ENCODE measurements at places on chromosomes 2 and 18.

DNA sequence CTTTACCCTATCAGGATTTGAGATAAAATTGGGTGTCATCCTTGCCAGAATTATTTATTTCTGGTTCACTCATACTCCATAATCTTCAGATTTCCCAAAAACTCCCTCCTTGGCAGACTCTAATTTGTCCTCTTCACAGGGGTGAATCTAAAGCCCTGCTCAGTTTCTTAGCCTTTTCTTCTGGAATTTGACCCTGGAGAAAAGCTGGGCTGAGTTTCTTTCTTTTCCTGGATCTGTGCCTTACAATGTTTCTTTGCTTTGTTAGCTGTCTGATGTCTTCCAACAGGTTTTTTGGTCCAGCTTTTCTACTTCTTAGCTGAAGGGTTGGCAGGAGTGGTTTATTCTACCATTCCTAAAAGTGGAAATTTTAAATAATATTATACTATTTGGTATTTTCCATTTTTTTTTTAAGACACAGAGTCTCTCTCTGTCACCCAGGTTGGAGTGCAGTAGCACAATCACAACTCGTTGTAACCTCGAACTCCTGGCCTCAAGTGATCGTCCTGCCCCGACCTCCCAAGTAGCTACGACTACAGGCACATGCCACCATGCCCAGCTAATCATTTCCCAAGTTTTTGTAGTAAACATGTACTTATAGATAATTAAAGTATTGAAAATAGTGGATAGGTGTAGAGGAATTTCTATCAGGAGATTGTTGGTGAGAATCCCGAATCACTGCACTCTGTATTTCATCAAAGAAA lies 138.4 kb upstream of the TWIST2 start:
- no peak for DNase-seq

GRCh38 chr18:24603151-24603550 lies 142.7 kb downstream of the HRH4 start:
- DNase-seq, result no peak

DNA sequence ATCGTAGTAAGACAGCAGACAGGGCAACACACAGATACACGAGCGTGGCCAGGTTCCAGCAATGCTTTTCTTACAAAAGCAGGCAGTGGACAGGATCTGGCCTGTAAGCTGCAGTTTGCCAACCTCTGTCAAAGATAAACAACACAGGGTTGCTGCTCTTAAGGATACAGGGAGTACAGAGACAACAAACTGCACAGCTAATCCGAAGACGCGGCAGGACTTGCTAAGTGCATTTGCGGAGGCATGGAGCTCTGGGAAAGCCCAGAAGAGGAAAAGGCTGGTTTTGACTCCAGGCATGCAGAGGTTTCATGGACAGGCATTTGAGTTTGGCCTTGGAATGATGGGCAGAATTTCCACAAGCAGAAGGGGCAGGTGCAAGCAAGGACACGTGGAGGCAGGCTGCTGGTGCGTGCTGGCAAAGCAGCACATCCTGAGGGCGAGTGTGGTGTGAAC lies 24.4 kb downstream of the SERTAD2 start:
- DNase-seq, result no peak

DNA sequence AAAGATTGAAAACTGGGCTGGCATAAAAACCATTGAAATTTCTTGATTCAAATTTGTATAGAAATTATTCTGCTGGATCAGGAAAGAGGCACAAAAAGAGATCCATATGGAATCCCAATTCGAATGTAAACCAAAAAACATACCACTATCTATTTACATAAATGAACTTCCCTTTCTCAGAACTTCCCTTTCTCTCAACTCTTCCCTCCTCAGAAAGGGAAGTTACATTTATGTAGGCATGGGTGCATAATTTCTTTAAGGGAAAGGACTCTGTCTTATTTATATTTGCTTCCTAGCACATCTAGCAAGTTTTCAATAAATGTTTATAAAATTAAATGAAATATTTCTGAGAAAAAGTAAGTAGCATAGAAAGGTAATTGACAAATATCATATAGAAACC lies 398.1 kb upstream of the ATP5MC3 start:
- no peak for DNase-seq

DNA sequence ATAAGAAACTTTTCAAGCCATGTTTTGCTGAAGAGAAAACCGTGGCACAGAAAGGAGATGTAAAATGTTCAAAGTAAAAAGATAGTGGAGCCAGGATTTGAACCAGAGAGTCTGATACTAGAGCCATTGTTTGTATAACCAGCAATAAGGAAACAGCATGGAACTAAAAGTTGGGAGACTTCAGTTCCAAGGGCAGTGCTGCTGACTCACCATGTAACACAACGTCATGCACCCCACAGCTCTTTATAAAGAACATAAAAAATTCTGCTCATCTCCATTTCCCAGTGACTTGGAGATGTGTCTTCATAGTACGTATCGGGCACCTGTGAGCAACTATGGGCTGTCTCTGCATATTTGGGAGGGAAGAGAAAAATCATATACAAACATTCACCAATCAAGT lies 353.0 kb upstream of the PIK3C3 start:
- DNase-seq, result no peak

- no peak for DNase-seq
Measured at GRCh38 chr2:76711490-76711889, 810.7 kb downstream of the LRRTM4 start.

DNA sequence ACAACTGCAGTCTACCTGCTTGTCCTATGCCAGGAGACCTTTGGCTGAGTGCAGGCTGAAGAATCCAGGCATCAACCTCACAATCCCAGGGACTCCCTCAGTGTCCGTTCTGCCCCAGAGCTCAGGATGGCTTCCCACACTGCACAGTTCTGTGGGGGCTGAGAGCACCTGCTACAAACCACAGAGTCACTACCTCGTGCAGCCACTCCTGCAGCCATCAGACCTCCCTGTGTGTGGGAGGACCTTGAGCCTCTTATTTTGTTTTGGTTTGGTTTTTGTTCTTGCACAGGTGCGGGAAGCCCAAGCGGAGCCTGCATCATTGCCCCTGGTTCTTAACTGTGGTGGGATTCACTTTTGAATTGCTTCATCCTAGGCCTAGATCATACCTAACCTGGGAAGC lies 31.0 kb downstream of the NAT8 start:
- DNase-seq, result no peak
